ENCODE measurements at places on chromosomes 6 and 20. TPM values are rescaled to one million over a fixed set of nuclear protein-coding genes. Genes with fewer than 3 reads are reported as not detected.

RSPH9 gene
- total RNA-seq, result 1.3 TPM

WFDC12 gene
- total RNA-seq, result not detected

GMNN gene
- total RNA-seq, result 8.6 TPM

SNX5 gene
- total RNA-seq, result 120 TPM

Data from hair follicle dermal papilla cell (primary cell).